ENCODE measurements at places on chromosomes 1 and 21. TPM values are rescaled to one million over a fixed set of nuclear protein-coding genes. Genes with fewer than 3 reads are reported as not detected.

GRCh38 chr1:192561301-192561700, 14.3 kb upstream of the RGS1 start:
- no peak for DNase-seq

- peak; percentile 10 for DNase-seq
Observed at GRCh38 chr1:5099558-5099957, 445.1 kb downstream of the AJAP1 start.

Gene DESI2
- total RNA-seq = 58.8 TPM

Gene ATP6V1G3
- not detected for total RNA-seq

GRCh38 chr1:150109586-150109985, 40.1 kb upstream of the PLEKHO1 start:
- DNase-seq = no peak

- no peak for DNase-seq
Observed at GRCh38 chr1:157198619-157199420, 60.6 kb upstream of the ETV3 start.

DNA sequence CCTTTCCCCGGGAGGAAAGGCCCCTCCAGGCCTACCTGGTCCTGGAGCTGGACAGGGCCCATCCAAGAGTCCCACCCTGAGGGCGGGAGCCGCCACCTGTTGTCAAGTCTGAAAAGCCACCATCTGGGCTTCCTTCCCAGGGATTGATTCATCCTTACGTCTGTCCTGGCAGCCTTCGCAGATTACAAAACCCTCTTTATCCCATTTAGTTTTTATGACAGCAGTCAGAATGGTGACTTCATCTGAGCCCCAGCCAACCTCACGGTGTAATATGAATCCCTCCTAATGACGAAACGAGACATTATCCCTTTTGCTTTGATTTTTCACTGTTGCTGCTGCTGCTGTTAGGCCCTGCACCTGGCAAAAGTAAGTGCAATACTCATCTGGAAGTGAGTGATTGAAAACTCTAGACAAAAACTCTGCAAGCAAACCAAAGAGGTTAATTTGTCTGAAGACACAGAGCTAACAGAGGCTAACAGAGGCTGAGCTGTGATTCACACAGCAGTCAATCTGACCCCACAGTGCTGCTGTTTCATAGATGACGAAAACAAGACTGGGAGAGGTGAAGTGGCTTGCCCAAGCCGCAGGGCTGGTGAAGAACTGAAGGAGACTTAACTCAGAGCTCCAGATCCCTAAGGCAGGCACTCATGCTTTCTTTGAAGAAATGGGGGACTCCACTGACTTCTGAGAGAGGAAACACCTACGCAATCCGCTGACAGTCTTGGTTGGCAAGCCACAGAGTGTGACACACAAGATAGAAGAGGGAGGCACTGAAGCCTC, 30.0 kb upstream of the S100A7 start:
- no peak for DNase-seq

- no peak for DNase-seq
Observed at GRCh38 chr1:156244126-156244525, 2.1 kb downstream of the BGLAP start.

DNA sequence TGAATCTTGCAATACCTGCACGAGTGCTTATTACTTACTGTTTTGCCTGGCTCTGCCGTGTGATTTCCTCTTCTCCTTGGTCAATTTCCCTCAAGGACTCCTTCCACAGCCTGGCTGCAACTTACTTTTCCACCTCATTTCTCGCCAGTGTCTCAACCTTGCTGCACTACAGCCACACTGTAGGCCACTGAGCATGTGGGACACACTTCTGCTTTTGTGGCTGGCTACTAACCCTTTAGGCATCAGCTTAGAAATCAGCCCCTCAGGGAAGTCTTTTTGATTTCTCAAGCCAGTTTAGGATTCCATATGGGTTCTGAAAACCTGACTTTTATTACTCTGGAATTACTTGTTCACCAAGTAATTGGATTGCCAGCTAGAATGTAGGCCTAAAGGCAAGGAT, 5.2 kb upstream of the DMRTB1 start:
- no peak for DNase-seq

Gene LENEP
- total RNA-seq = 1.5 TPM

- no peak for DNase-seq
Observed at GRCh38 chr1:26787381-26787705, 407 bp upstream of the PIGV start.

DNA sequence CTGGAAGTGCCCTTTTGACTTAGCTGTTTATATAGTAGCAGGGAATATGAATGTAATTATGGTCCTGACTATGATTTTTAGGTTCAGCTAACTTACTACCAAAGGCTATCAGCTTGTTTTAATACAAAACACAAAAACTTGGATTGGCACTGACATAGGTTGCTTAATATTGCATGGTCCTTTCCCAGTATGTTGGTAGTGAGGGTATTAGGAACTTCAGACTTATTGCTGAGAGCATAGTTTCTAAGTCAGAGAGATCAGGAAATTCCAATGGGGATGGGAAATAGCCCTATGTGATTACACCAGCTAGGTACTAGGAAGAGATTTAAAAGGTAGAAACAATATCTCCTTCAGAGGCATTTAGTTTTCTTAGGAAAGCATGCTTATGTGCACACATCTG, 7.7 kb downstream of the ARID1A start:
- DNase-seq = no peak

GRCh38 chr1:26019641-26020315, 1.8 kb upstream of the EXTL1 start:
- no peak for DNase-seq

- DNase-seq = no peak
Observed at GRCh38 chr1:21668951-21669257, 253 bp downstream of the RAP1GAP start.

DNA sequence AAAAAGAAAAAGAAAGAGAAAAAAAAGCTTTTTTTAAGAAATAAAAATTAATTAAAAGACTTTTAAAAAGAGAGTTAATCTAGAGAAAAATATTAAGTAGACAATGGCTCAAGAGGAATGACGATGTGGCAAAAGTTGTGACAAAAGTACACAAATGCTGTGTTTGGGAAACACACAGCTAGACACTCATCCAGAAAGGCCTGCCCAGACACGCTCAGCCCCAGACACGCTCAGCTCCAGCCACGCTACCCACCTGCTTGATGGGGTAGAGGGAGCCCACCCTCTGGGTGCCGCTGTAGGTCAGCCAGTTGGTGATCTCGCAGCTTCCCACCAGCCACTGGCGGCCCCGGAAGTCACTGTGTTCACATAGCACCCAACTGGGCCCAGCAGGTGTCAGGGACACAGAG, 10.2 kb downstream of the CD52 start:
- peak; percentile 79 for DNase-seq

GRCh38 chr1:171801487-171801891, 20.0 kb downstream of the METTL13 start:
- DNase-seq = peak; percentile 41

GRCh38 chr1:232166942-232167341, 463.0 kb downstream of the SIPA1L2 start:
- no peak for DNase-seq

DNA sequence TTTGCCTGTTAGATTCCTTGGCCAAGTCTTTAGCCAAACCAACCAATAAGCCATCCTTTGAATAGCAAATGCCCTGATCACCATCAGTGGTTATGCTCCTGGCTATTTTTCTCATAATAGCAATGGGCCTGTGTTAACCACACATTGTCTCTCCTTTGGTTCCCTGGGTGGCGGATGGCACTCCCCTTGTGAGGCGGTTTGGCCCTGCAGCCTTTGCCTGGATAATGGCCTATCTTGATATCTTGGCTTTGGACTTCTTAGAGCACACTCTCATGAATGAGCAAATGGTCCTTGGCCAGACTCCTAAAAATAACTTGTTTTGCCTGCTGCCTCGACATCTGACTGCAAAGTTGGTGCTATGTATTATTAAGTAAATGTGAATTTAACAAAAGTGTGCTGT, 22.4 kb upstream of the ZBTB18 start:
- DNase-seq = no peak

- no peak for DNase-seq
Observed at GRCh38 chr1:178746345-178746744, 21.3 kb downstream of the RALGPS2 start.

DNA sequence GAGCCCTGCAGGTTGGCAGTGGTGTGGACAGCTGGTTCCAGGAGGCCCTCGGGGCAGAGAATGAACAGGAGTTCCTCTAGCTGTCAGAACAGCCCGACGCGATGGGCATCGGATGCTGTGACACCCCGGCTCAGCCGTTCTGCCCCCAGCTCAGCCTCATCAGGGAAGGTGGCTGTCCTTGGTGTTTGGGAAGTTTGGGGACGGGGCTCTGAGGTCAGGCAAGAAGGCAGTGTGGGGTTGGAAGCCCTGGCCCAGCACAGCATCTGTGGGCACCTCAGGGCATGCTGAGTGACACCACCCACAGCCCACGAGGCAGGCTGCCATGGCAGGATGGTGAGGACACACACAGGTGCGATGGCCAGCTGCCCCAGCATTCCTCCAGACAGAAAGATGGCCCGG, 40.9 kb upstream of the CCDC27 start:
- no peak for DNase-seq

GRCh38 chr1:41810446-41810845, 108.3 kb downstream of the HIVEP3 start:
- peak; percentile 46 for DNase-seq

Gene INAVA
- not detected for total RNA-seq

Gene RGS7
- total RNA-seq = not detected

DNA sequence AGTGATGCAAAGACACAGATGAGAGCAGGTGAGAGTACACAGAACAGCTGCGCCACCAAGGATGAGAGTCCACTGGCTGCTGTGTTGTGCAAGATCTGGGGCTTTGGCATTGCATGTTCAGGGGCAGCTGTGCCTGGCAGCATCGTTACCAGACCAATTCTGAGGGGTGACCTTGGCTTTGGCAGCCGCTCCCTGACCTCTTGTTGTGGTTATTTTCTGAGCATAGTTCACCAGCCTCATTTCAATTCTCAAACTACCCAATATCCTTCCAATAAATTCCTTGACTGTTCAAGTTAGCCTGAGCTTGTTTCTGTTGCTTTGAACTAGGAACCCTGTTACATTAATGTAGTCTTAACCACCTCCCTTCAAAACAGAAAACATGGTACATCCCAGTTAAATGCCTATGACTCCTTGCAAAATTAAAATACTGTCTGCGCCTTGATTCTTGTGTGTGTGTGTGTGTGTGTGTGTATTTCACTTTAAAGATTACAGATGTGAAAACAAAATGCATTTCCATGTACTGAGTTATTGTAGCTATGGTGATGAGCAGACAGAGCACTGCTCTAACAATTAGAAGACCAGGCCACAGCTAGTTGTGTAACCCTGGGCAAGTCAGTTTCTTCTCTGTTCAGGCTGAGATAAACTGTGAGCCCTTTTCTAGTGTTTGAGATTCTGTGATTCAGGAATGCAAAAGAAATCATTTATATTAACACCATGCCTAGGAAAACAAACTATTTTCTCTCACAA, 106.3 kb upstream of the GUCA2B start:
- no peak for DNase-seq

- DNase-seq = no peak
Observed at GRCh38 chr1:69195136-69195535, 372.6 kb upstream of the LRRC7 start.

DNA sequence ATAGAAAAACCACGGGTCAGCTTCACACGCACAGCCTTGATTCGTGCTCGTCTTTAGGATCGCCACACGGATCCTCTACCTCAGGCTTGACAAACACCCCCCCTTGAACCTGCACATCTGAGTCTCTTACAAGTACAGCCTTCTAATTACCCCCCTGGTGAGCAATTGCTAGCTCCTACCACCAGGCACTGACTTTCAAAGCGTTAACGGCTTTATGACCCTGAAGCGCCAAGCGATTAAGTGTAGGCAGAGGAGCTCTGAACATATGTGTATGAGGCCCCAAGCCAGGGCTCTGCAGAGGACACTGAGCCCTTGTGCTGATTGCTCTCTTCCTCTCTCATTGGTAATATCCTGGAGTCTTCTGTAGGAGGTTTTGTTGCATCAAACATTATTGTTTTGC, 55.7 kb upstream of the EPHA8 start:
- DNase-seq = no peak

DNA sequence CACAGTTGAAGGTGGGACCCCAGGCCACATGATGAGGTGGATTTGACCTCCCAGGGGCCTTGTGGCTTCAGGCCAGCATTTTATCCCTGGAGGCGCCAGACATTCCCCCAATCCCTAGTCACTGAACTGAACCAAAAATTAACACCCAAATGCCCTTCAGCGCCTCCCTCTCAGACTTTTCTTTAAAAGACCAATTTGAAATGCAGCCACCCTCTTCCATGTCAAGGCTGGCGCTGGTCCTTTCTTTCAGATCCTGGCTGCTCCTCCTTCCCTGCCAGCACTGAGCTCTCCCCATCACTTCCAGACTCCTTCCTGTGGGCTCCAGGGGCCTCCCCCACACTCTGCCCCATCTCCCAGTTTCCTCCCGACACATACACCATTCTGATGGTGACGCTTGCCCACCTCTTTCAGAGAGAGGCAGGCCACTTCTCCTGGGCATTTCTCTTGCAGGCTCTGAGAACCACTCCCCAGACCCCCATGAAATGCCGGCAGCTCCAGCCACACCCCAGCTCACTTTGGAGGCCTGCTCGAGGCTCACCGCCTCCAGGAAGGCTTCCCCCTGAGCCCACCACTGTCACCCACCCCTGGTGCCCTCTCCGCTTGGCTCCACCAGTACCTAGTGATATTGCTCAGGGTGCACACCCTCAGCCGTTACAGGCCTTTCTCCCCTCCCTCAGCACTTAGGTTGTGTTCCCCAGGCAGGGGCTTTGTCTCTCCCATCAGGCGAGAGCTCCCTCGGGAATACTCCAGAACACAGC, 27.0 kb downstream of the NAV1 start:
- no peak for DNase-seq

DNA sequence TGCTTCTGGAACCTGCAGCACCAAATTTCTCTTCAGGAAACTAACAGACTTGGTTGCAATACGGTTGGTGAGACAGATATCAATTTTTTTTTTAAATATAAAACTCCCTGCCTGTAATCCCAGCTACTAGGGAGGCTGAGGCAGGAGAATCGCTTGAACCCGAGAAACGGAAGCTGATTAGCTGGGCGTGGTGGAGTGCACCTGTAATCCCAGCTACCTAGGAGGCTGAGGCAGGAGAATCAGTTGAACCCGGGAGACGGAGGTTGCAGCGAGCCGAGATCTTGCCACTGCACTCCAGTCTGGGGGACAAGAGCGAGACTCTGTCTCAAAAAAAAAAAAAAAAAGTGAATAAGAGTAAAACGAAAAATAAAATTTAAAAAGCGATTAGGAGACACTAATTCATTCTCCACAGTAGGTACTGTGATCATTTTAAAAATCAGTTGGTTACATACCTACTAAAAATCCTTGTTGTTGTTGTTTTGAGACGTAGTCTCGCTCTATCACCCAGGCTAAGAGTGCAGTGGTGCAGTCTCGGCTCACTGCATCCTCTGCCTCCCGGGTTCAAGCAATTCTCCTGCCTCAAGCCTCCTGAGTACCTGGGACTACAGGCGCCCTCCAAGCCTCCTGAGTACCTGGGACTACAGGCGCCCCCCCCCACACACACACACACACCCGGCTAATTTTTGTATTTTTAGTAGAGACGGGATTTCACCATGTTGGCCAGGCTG, 796 bp upstream of the RBM8A start:
- DNase-seq = peak; percentile 38

DNA sequence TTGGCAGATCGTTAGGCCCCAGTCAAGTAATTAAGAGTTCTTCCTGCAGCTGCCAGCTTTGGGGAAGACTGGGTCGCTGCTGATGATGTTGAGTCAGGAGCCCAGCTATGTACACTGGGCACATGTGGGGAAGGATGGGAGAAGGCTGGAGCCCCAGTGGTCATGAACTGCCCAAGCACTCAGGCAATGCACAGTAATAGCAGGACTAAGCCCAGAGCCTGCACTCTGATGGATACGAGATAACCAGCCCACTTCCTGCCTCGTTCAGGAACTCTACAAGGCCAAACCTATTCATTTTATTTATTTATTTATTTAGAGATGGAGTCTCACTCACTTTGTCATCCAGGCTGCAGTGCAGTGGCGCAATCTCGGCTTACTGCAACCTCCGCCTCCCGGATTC, 81.1 kb upstream of the BTG3 start:
- no peak for DNase-seq

Data from OCI-LY7 (cell line).